ENCODE measurements at places on chromosomes 16 and 17. TPM values are rescaled to one million over a fixed set of nuclear protein-coding genes. Genes with fewer than 3 reads are reported as not detected.

ST6GALNAC2 gene
- 17.8 TPM for total RNA-seq

NEURL4 gene
- total RNA-seq: 21.3 TPM

RNF222 gene
- total RNA-seq: not detected

OR1F1 gene
- total RNA-seq: not detected

All from esophagus muscularis mucosa (tissue), 4 donors.